Dermis microvascular lymphatic vessel endothelial cell (primary cell): ENCODE measurements at places on chromosomes 12 and 14.
A peak's percentile ranks its signal among the peaks of the same experiment; 100 is the strongest.

GRCh38 chr14:88166616-88167015, 156.5 kb downstream of the KCNK10 start:
- DNase-seq = no peak

GRCh38 chr14:27712364-27712763, 1054.2 kb upstream of the FOXG1 start:
- no peak for DNase-seq

- DNase-seq = no peak
Measured at GRCh38 chr12:108753976-108754375, 22.7 kb upstream of the CORO1C start.

GRCh38 chr14:55077170-55078151, 26.0 kb downstream of the MAPK1IP1L start:
- DNase-seq = no peak

- DNase-seq = no peak
Measured at GRCh38 chr12:59079472-59079871, 159.2 kb upstream of the LRIG3 start.

DNA sequence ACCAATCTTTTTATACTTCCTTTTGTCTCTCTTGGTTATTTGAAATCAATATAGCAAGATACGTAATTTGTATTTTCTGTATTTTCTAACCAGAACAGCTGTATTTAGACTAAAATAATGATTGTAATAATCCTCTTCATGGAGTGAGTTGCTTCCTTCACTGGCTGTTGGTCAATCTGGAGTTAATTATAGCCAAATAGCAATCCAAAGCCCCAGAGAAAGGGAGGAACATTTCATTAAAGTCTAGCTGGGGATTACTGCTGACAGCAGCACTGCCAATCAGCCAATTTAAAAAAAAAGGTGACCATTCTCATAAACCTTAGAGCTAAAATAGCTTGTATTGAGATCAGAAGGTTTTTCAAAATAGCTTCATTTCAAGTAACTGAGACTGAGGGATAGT, 118.0 kb downstream of the TRHDE start:
- DNase-seq = no peak

- no peak for DNase-seq
Measured at GRCh38 chr12:121806009-121806545, 2.3 kb downstream of the SETD1B start.

- peak; percentile 40 for DNase-seq
Measured at GRCh38 chr12:29131539-29131938, 17.5 kb upstream of the FAR2 start.

DNA sequence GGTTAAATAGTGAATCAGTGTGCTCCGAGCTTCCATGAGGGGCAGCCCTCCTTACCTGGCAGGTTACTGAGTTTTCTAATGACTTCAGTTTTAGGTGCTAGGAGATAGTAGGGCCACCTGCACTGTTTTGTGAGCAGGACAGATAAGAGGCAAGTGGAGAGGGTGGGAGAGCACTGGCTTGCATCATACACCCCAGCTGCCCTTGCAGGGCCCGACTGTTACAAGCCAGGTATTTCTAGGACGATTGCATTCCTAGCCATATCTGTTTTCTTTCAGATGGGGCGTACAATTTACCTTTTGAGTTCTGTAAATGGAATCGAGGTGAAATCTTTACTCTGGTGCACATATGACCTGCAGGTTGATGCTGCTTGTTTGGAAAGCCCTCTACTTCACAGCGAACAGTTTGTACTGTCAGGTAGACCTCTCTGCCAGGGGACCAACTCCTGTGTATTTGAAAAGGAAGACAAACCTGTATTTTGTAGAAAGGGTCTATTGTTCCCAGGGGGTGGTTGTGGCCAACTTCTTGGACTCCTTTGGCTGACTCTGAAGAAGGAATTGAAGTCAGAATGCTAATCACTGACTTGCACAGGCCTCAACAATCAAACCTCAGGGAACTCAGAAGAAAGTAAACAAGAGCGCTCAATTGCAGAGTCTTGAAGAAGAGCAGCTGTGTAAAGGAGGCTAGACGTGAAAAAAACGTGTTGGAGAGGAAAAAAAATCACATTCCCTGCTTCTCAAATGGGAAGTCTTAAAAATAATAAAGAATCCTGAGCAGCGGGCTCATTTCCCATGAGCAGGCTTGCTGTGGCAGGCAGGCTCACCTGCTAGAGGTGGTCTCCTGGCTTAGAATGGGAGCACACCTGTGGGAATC, 57.3 kb downstream of the ETV6 start:
- no peak for DNase-seq

DNA sequence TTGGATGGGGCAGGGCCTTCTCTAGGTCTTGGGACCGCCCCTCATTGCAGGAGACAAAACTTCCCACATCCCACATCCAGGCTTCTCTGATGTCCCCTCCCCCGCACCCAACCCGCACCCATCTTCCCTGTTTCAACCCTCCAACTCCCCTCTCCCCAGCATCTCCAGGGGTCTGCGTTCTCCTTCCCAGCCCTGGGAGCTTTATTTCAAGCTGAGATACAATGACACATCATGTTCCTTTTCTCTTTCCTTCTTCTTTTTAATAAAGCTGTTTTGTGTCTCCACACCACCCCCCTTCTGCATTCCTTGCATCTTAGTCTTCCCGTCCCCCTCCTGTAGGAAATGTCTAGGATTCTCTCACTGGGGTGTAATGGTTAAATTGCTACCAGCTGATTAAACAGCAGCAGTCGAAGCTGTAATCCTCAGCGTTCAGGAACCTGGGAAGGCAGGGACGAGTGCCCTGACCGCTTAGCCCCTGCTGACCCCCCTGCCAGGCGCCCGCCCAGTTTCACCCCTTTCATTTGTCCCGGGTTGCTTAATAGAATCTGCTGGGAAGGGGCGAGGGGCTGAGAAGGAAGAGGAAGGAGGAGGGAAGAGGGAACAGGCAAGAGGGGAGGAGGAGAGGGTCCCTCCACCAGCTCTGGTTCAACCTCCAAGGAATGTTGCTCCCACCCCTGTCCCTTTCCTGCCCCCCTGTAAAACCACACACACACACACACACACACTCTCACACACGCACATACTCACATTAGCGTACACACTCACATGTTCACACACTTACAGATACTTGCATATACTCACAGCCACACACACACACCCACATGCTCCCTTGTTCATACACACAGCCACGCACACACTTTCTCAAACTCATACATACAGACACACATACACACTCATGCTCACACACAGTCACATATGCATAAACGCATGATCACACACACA, 104.5 kb upstream of the MED13L start:
- peak; percentile 83 for DNase-seq

DNA sequence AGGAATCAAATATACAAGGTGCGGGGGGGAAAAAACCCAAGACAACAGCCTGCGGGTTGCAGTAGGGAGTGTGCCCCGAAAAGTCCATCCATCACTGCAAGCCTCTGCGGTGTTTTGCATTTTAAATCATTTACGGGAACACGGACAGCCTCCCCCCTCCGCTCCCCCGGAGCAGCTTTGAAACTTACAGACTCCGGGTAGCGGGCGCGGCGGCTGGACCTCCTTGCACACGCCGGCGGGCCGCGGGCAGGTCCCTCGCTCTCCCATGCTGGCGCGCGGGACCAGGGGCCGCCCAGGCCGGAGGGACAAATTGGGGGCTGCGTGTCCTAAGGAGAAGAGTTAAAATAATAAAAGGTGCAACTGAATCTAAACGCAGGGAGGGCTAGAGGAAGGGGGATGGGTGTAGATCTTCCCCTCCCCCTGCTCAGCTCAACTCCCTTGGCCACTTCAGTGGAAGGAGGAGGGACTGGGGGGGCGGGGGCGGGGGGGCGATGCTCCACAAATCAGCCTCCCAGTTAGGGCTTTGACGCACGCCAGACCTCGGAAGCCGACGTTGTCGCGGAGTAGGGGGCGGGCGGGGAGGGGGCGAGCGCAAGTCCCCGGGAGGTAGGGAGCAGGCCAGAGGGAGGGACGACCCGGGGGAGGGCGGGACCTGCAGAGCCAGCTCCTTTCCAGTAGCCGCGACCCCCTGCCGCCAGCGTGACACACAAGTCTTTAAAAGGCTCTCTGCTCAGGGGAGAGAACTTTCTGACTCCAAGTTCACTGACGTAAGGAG, at the start of gene KCNJ8:
Gene KCNJ8, minus strand, starts transcription at position 349 of the 775 bp plus-strand sequence. CDS start 1,090 bp downstream, outside the sequence.
- no peak for DNase-seq

DNA sequence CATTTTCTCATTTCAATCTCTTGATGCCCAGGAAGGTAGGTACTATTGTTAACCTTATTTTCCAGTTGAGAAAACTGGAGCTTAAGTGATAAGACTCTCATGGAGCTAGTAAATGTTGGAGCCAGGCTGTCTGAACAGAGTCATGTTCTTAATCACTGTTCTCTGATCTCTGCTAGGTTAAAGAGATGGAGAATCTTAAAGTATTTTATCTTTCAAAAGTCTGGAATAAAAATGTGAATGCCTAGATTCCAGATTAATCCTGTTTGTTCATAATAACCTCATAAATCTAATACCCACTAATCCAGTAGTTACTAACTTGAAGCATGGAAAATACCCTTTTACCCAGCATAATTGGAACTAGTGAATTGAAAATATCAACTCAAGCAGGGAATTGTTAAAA, 341.0 kb upstream of the RGS6 start:
- no peak for DNase-seq

GRCh38 chr14:96586921-96587822, 85.0 kb downstream of the PAPOLA start:
- no peak for DNase-seq

DNA sequence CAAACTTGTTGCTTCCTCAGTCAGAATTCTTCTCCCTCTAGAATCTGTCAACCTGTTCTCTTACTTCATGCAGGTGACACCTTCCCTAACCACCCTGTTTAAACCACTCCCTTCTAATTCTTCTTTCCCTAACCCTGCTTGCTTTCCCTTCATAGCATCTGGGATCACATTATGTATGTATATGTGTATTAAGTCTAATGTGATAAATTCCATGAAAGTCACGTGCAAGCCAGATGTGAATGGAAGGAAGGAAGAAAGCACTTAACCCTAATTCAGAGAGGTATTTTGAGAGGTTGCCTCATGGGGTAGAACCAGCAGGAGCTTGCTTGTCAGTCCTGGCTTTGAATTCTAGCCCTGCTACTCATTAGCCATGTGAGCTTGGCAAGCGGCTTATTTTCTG, 340.0 kb downstream of the TRHDE start:
- no peak for DNase-seq
